ENCODE measurements at places on chromosomes 5 and 9. TPM values are rescaled to one million over a fixed set of nuclear protein-coding genes. Genes with fewer than 3 reads are reported as not detected.
A peak's percentile ranks its signal among the peaks of the same experiment; 100 is the strongest.

- DNase-seq, result peak; percentile 49
Measured at GRCh38 chr5:134113902-134114875, at the start of gene TCF7. Gene TCF7 (plus strand): TSS chr5:134114681. CDS start chr5:134114907, 226 bp downstream.

GRCh38 chr5:50697739-50698138, 31.3 kb downstream of the PARP8 start:
- DNase-seq, result no peak

GRCh38 chr5:154087260-154087659, 48.5 kb downstream of the MFAP3 start:
- peak; percentile 90 for DNase-seq

DNA sequence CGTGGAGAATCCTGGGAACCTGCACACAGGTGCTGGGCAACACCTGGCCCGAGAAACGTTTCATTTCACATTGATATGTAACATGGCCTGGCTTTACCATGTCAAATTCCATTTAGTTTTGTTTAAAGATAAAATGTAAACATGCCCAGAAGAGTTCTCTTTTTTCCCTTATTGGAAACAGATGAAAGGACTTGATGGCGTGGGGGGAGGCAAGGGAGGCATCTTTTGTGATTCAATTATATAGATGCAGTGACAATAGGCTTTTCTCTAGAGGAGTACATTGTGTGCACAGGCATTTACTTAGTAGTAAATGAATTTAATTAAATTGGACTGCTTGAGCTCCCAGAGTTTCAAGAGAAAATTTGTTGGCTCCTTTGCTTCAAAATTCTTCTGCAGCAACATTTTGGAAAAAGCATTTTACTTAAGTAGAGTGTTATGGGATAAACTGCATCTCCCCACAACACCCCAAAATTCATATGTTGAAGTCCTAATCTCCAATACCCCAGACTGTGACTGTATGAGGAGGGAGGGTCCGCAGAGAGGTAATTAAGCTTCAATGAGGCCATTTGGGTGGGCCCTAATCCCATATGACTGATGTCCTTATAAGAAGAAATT, 254.3 kb upstream of the NFIL3 start:
- DNase-seq, result no peak

DNA sequence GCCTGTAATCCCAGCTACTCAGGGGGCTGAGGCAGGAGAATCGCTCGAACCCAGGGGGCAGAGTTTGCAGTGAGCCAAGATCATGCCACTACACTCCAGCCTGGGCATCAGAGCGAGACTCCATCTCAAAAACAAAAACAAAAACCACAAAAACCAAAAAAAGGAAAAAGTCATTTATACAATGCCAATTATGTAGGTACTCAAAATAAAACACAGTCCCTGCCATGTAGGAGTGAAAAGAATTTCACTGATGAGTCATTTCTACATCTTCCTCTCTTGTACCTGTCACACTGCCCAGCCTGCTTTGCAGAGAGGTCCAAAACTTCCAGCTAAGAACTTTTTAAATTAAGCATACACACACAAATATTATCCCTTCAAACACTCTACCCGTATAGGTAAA, 215.8 kb downstream of the EPB41L4A start:
- peak; percentile 40 for DNase-seq

Gene EEIG1
- 5.0 TPM for total RNA-seq

GRCh38 chr9:20087481-20087880, 298.6 kb upstream of the SLC24A2 start:
- no peak for DNase-seq

DNA sequence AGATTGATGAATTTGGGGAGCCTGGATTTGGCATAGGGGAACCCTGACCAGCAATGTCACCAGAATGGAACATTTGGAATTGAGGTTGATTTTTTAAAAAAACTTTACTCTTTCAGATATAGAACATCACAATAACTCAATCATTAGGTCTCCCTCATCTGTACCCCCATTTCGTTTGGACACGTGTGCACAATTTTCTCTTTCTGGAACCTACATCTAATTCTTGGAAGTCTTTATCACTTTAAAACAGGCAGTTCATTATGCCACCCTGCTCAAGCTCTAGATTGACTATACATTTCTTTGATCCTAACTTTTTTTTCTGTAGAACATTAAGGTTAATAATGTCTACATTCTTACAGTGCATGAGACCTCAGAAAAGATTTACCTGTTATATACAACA, 3.7 kb upstream of the SSBP2 start:
- DNase-seq, result no peak

Gene FOXD4
- not detected for total RNA-seq

Gene SPATA31A3
- total RNA-seq, result not detected

GRCh38 chr9:71790296-71790695, 22.0 kb upstream of the CEMIP2 start:
- DNase-seq, result no peak

Gene SPINK6
- not detected for total RNA-seq

Gene HAVCR2
- total RNA-seq, result 8.2 TPM

Gene LAMC3
- total RNA-seq, result not detected

DNA sequence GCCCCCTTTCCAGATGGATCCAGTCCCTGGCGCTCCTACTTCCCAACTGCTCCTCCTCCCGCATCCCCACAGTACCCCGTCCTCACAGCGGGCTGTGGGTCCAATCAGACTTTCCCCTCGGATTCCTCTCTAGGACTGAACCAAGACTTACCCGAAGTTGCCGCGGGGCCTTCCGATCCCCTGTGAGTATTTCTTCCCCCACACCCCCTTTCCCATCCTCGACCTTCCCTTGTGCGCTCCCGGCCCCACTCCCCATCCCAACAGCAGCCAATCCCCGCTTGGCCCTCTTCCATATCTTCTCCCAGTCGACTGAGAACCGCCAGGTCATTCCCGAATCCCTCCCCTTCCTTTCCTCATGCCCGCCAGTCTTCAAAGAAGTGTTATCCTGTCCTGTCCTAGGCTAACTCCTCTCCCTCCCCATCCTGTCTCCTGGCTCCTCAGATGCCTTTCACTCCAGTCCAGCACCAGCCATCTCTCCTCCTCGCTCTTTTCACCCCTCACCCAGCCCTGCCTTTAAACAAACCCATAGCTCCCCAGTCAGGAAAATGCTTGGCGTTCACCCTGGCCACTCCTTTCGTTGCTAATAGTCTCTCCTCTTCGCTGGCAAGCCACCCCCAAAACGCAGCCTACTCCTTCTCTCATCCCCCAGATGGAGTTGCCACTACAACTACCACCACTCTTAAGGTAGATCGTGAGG, 646 bp downstream of the SWI5 start:
- DNase-seq, result no peak

DNA sequence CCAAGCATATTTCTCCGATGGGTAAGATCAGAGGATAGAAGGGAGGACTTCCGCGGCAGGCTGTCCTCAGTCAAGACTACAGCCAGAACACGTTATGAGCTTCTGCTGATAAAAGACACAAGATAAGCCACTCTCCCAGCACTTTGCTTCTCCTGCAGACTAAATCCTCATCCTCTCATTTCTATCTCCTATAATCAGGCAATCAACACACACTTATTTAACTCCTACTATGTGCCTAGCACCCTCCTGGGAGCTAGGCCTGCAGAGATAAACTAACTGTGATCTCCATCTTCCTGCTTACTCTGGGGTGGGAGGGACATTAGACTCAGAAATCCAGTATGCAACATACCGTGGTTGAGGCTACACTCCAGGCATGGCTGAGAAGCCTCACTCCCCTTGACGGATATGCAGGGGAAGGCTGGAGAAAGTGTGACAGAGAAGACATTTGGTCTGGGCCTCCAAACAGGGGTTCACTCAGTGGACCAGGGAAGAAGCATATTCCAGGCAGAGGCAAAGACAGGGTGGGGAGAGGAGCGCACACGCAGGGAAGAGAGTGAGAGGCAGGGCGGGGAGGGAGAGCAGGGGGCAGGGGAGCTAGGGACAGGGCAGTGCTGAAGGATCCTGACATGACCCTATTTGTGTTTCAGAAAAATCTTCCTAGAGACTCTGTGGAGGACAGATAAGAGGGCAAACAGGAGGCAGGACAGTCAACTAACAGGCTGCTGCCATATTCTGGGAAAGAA, 274.1 kb downstream of the DENND1A start:
- DNase-seq, result no peak

Gene PLAC8L1
- not detected for total RNA-seq

DNA sequence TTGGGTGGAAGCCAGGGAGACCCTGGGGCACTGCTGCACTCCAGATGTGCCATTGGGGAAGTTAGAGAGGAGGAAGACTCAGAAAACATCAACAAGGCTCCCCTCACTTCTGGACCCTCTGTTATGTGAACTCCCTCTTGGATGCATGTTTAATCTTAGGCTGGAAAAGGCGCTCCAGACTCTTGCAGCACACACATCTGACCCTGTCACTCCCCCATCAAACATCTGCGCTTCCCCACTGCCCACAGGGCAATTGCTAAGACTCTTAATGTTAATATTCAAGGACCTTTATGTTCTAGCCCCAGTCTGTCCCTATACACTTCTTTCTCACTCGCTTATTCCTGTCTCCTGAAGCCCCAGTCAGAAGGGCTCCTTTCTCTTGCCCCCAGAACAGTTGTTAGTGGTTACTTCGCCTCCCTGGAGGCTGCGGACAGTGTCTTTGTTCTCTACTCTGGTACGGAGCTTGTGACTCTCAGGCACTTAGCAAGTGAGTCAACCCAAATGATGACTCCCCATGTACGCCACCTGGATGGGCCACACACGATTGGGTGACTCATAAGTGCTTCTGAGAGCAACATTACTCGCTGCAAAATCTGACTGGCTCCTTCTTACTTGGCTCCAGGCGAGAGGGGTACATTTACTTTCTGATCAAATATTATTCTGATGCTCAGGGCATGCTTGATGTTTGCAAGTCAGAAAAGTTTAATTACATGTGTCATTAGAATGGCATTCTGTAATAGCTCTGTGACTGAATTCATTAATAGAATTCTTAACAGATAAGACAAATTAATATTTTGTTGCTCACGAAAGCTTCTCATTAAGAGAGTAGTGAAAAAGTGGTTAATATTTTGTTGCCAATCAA, 193.6 kb downstream of the HSPA4 start:
- DNase-seq, result peak; percentile 94

Gene ACOT12
- total RNA-seq, result 0.10 TPM

GRCh38 chr5:4570047-4570995, 569.8 kb upstream of the ADAMTS16 start:
- DNase-seq, result no peak

DNA sequence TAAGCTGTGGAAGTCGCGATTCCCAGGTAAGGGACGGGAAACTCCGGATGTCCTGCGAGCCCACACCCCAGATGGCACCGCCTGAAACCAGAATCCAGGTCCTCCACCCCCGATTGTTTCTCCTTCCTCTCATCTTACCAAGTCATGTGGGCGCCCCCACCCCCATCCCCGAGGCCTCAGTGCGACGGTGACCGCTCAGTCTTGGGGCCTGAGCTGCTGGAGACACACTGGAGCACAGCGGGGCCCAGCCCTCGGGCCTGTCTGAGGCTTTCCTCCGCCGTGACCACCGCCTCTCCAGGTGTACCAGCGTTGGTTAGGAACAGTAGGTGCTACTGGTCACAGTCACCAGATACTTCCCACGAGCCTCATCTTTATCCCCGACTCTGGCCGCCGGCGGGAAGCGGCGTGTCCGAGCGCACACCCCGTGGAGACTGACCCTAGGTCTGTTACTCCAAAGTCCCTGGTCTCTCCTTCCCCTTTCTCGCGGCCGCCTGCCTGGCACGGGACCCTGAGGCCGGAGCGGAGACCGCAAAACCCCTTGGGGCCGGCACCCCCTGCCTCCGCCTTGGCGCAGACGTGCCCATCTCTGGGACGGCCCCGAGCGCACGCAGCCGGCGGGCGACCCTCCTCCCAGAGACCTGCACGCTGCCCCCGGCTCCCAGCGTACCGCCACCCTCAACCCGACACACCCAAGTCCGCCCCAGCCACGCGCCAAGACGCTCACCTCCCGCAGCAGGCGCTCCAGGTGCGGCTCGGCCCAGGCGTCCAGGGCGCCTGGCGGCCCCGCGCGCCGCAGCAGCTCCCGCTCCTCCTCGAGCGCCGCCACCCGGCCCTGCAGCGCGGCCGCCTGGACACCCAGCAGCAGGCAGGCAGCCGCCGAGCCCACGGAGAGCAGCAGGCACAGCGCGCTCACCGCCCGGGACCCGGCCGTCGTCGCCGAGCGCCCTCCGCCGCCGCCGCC, 733 bp downstream of the COL23A1 start:
- no peak for DNase-seq

Gene LRRC19
- not detected for total RNA-seq

Gene S100Z
- not detected for total RNA-seq

DNA sequence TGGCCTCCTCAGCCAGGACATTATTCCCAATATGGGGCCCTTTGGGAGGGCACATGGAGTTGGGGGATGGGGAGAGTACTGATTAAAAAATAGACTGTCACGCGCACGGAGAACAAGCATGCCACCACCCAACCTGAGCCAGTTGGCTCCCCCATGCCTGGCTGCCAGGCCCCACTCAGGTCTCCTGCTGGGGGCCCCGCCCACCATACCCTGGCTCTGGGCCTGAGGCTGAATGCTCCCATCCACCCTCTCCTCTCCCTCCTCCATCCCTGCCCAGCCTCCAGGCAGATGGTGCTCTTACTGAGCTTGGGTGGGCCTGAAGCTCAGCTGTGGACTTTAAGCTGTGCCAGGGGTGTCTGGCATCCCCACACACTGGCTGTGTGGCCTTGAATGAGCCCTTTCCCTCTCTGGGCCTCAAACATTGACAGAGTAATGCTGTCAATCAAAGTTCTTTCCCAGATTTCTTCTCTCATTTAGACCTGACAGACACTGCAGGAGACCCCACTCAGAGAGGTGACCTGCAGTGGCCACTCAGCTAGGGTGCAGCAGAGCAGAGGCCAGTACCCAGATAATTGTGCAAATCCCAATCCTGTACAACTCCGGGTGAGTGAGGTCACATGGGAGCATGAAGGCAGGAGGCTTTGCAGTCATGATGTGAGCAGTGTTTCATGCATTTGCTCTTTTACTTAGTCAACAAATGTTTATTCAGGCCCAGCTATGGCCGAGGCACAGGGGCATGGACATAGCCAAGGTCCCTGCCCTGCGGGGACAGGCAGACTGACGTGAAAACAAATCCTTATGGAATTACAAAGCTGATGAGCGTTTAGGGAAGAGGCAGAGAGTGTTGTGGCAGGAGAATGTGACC, 9.8 kb upstream of the SYNPO start:
- no peak for DNase-seq

DNA sequence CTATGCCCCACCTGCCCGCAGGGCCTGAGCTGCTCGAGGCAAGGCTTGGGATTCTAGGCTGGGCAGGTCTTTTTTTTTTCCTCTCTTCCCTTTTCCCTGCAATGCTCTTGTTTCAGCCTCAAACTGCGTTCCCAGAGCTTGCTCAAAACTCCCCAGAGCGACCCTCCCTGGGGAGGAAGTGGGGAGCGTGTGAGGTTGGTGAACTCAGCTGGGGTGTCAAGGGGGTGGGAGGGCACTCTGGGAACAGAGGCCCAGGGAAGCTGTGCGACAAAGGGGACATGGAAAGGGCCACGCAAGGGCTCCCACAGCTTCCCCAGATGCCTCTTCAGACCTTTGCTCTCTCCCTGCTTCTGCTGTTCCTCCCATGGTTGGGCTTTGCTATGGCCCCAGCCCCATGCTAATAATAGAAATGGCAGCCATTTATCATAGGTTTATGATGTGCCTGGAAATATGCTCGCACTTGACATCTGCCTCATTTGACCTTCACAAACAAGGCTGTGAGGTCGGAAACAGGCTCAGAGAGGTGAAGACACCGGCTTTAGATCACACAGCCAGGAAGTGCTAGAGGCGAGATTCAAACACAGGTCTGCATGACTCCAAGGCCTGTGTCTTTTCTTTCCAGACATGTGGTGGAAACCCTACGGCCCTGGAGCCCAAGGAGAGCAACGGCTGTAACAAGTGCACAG, 40.9 kb upstream of the IL17B start:
- no peak for DNase-seq

Gene SMIM33
- not detected for total RNA-seq

- peak; percentile 67 for DNase-seq
Measured at GRCh38 chr5:120919017-120919416, 454.9 kb downstream of the PRR16 start.

- DNase-seq, result no peak
Measured at GRCh38 chr5:176169393-176170063, 68.7 kb upstream of the SIMC1 start.
